Stimulated activated CD8-positive, alpha-beta memory T cell treated with anti-CD3 and anti-CD28 coated beads, Interleukin-7, amount 100 ng/mL, for 4 hours (primary cell): ENCODE measurements at places on chromosomes 1 and 21.

DNA sequence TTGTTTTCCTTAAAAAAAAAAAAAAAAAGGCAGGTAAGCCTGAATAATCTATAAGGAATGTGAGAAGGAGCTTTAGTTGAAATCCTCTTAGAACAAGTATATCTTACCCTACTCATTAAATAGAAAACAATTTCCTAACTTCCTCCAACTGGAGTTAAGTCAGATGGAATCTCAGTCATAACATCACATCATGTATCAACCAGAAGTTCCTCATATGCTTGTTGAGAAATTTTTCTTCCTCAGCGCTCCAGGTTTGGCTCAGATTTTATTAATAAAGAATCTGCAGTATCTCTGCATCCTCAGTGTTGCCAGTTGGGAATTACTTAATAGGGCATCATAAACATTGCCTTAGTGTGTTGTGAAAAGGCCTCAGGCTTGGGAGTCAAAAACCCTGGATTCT lies 37.6 kb downstream of the DUSP10 start:
- no peak for DNase-seq

DNA sequence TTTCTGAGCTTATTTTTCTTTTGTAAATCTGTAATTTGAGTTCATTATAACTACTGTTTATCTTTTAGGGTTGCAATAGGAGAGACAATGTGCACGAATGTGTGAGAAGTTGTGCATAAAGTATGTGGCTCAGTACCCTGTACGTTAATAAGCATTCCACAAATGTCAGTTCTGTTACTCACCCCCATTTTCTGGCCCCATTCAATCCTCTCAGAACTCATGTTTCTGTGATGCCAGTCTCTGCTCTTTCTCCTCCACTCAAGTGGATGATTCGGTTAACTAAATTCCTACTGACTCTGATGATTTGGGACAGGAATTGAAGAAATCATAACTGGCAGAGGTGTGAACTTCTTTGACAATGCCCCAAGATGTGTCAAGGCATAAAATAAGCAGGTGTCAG lies 10.2 kb upstream of the DMRTB1 start:
- DNase-seq: no peak

GRCh38 chr1:172477216-172477615 lies 33.3 kb upstream of the PIGC start:
- DNase-seq: no peak

GRCh38 chr1:153816283-153816889 lies 41.2 kb downstream of the SLC27A3 start:
- DNase-seq: no peak

DNA sequence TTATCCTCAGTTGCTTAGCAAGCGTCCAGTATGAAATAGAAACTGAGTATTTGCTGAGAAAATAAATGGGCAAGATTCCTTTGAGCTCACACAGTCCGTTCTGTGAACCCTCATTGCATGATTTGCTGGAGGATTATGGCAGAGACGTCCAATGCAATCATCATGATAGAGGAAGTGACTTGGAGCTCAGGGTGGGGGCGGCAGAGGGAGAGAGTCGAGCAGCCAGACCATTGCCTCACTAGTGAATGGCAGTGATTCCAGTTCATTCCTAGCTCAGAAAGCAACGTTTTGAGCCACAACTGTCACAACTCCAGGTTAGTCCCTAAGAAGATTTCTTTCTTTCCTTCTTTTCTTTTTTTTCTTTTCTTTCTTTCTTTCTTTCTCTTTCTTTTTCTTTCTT lies 27.5 kb upstream of the COL9A2 start:
- no peak for DNase-seq

DNA sequence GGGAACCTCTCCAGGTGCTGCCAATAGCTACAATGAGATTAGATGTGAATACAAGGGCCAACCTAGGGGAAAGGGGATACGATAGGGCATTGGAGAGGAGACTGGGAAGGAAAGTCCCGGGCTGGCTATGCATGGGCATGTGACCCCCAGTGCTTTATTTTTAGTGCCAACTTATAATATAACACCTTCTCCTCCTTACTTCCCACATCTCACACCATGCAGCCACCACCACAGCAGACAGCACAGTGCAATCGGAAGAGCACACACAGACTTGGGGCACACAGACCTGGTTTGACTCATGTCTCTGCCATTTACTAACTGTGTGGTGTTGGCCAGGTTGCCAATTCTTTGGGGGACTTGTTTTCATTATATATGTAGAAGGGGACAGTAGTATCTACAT lies 85.4 kb downstream of the TOMM20 start:
- no peak for DNase-seq

DNA sequence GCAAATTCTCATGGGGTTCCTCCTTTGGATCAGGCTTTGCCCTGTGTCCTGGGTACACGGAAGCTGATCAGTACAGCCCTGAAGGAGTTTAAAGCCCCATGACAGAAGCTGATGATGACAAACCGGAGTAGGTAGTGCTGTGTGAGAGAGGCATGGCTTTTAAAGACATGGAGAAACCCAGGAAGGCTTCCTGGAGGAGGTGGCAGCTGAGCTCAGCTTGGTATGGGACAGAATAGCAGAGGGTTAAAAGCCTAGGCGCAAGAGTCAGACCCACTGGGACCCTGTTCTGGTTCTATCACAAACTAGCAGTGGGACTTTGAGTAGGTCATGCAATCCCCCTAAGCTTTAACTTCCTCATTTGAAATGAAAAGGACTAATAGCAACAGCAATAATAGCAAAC lies 6.1 kb downstream of the TMEM61 start:
- no peak for DNase-seq

DNA sequence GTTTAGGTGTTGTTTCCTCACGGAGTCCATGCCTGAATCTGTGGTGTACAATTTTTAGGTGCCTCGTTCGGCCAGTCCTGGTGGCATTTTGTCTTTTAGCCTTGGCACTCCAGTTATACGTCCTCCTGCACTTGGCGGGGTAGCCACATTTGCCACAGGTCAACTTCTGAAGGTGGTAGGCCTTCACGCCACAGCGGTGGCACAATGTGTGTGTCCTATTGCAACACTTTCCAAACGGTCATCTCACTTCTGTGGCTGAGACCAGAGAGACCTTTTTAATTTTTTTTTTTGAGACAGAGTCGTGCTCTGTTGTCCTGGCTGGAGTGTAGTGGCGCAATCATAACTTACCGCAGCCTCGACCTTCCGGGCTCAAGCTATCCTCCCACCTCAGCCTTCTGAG lies 49.1 kb downstream of the CAMTA1 start:
- DNase-seq: no peak

DNA sequence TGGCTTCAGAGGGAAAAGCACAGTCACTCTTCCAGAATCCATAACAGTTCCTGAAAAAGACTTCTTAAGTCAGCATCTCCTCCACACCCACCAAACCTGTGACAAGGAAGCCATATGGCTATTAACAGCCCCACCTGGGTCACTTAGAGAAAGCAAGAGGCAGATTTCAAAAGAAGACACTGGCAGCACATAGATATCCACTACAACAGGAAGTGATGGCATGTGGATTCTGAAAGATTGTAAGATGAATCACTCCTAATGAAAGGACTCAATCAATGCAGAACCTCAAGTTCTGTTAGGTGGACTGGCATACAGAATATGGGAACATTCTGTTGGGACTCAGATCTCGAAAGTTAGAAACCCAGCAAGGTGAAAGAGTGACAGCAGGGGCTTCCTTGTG lies 365.9 kb downstream of the TGFB2 start:
- DNase-seq: no peak

GRCh38 chr1:77412820-77413530 lies 131.2 kb downstream of the AK5 start:
- no peak for DNase-seq

- no peak for DNase-seq
Measured at GRCh38 chr1:28751315-28752060, 14.7 kb downstream of the YTHDF2 start.

DNA sequence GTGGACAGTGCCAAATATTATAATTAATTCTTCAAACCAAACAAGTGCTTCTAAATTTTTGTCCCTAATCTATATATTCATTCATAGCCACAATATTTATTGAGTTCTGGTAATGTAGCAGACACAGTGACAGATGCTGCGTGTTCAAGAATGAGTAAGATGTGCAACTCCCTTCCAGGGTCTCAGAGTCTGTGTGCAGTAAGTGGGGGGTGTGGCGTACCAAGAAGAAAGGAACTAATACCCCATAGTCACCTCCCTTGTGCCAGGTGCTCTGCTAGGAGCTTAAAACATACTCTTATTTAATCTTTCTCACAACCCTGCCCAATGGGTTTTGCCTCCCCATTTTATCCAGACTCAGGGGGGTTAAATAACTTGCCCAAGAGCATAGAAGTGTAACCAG lies 358.7 kb downstream of the BARHL2 start:
- no peak for DNase-seq

- no peak for DNase-seq
Measured at GRCh38 chr1:200252531-200252930, 157.3 kb downstream of the ZNF281 start.

DNA sequence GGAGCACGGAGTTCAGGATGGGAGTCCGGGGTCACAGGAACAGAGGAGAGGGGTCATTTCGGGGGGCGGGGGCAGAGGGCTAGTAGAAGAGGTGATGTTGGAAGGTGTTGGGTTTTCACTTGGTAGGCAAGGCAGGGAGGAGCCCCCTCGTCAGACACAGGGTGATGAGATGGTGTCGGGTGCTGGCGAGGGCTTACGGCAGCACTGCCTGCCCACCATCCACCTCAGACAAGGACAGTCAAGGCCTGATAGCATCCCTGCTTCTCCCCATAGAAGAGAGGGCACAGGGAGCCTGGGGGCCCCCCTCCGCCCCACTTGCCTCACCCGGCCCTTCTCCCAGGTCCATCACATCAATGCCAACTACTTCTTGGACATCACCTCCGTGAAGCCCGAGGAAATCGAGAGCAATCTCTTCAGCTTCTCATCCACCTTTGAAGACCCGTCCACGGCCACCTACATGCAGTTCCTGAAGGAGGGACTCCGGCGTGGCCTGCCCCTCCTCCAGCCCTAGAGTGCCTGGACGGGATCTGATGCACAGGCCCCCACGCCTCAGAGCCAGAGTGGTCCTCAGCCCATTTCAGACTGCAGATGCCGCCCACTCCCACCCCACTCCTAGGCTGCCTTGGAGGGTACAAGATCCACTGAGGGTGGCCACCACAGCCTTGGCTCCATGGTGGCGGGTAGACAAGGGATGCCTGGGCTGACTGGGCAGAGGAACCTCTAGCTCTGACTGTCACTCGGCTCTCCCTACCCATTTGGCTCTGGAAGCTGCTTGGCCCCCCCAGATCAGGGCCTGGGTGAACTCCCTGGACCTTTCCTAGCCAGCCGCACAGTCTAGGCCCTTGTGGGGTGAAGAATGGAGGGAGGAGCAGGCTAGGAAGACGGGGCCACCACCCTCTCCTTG lies 4.3 kb upstream of the MTFR1L start:
- DNase-seq: no peak

DNA sequence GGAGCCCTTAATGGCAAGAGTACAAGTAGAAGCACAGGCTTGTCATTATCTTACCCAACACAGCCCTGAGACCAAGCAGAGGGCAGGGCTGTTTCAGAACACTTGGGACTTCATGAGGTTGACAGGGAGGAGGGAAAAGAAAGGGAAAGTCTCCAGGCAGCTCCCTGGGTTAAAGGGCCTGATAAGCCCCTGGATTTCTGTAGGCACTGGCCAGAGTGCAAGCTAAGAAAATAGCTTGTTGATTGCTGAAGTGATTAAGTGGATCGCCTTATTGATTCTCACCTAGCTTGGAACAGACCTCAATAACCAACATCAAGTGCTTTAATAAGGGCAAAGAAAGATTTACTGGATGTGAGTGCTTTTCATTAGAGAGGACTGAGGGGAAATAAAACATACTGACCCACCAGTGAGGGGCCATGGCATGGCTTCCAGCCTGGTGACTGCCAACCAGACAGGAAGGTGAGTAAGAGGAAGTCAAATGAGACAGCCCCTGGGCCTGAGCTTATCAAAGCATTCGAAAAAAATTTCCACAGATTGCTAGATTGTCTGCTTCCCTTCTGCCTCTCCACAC lies 121.4 kb upstream of the NFIA start:
- DNase-seq: no peak

GRCh38 chr1:178926046-178926445 lies 55.2 kb upstream of the ANGPTL1 start:
- DNase-seq: no peak

- no peak for DNase-seq
Measured at GRCh38 chr1:25695090-25695770, 78.6 kb downstream of the MAN1C1 start.

DNA sequence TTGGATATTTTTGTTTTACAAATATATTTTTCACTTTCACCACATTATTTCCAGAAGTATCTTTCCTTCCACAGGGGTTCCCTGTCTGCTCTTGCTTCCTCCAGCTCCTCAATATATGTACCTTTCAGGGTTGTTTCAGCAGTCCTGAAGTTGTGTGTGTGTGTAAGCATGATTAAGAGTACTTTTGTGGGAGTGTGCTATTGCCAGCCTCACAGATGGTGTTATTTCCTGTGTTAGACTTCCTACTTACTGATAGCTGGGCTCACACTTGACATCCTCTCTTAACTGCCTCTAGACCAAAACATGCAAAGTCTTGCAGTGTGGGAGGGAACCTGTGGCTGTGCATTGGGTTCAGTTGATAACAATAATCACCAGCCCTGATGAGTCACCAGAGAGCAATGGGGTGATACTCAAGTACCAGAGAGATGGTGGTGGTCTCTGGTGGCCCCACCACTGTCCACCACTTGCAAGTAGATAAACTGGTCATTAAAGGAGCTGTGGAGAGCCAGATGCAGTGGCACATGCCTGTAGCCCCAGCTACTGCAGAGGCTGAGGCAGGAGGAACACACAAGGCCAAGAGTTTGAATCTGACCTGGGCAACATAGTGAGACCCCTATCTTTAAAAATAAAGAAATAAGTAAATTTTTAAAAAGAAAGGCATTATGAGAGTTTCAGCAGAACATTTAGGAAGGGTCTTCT lies 126.7 kb downstream of the NR5A2 start:
- peak; percentile 33 for DNase-seq

- DNase-seq: no peak
Measured at GRCh38 chr1:53104289-53104913, 38.0 kb downstream of the SLC1A7 start.

- DNase-seq: no peak
Measured at GRCh38 chr1:219537223-219537631, 75.7 kb downstream of the ZC3H11B start.
